Eye (tissue), 1 donor: ENCODE measurements at places on chromosomes 6 and 20.

GRCh38 chr20:10492065-10492464 is 57.0 kb downstream of the SLX4IP start:
- no peak for DNase-seq

DNA sequence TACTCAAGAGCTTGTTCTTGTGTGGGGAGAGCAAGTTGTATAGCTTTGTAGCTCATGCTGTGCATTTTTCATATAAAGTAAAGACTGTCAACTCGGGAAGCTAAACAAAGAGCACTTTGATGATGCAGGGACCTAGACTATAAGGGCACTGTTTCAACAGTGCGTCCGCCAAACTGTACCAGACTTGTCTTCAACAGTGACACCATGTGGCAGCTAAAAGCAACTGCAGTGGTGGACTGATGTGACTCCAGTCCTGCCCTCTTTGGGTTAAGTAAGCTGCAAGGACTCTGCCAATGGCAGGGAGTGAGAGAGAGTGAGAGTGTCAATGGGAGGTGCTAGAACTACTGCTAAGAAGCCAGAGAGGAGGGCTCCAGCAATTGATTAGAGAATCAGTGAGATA is 48.1 kb upstream of the MC3R start:
- no peak for DNase-seq

- no peak for DNase-seq
These were observed 44.8 kb downstream of the PMEPA1 start for GRCh38 chr20:57664924-57665588.

DNA sequence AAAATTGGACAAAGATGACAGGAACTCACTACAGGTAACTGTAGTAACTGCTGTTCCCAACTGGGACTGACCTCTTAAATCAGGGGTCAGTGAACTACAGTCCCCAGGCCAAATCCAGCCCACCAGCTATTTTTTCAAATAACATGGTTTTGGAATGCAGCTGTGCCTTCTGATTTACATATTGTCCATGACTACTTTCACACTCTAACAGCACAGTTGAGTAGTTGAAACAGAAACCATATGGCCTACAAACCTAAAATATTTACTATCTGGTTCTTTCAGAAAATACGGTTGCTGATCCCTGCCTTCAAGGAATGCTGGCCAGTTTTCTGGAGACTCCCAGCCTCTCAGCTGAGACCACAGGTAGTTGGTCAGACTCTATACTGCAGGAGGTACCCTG is 196.9 kb upstream of the PRND start:
- DNase-seq, result no peak

DNA sequence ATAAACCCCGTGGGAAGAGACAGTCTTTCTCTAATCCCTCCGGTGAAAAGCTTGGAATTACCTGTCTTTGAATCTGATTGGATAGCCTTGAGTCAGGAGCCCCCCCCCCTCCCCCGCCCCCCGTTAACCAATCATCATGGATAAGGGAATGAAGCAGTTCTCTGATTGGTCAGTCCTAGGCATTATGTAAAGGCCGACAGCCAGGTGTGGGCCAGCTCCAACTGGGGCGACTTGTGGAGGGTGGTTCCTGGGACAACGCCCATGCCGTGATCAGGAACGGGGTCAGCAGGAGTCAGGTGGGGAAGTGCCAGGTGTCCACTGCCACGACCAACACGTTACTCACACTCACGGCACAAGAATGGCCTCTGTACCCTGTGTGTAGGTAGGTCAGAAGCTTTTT is 406.8 kb upstream of the SULF2 start:
- DNase-seq, result no peak

GRCh38 chr6:139372326-139373153 is 1.9 kb downstream of the CITED2 start:
- DNase-seq, result peak; percentile 74

DNA sequence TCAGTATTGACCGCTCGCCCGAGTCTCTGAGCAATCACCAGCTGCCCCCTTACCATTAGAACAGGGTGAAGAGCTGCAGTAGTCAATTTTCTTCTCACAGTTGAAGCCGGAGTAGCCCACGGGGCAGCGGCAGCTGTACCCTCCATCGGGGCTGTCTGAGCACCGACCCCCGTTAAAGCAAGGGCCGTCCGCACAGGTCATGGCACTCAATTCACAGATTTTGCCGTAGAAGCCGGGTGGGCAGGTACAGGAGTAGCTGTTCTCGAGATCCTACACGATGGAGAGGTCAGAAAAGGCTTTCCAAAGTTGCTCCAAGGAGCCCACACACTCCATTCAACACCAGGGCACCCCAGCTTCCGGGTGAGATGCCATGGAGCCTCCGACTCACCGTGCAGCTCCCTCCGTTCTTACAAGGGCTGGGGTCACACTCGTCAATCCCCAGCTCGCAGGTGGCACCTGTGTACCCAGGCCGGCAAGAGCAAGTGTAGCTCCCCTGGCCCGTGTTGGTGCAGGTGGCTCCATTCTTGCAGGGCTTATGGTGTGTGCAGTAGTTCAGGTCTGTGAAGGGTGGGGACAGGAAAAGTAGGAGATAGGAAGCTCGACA is 5.9 kb downstream of the DLL1 start:
- no peak for DNase-seq

- DNase-seq, result no peak
These were observed 19.6 kb upstream of the RREB1 start for GRCh38 chr6:7088076-7088742.

GRCh38 chr6:8589941-8590729 is 154.8 kb upstream of the SLC35B3 start:
- peak; percentile 48 for DNase-seq

GRCh38 chr6:42724825-42725224 is 2.4 kb upstream of the PRPH2 start:
- DNase-seq, result no peak

GRCh38 chr6:120675886-120676285 is 658.4 kb downstream of the TBC1D32 start:
- no peak for DNase-seq
